ENCODE measurements at places on chromosomes 2 and 18.

GRCh38 chr2:142725386-142725785 lies 152.1 kb upstream of the KYNU start:
- no peak for DNase-seq

- no peak for DNase-seq
These were observed 43.1 kb downstream of the CYRIA start for GRCh38 chr2:16622399-16622968.

- DNase-seq, result no peak
These were observed 69.0 kb downstream of the DDX1 start for GRCh38 chr2:15660491-15661294.

GRCh38 chr18:29034113-29034856 lies 857.4 kb upstream of the CDH2 start:
- DNase-seq, result no peak

Measured in activated gamma-delta T cell treated with anti-CD3 and anti-CD28 coated beads, Interleukin-2, amount 50 U/mL, for 16 hours (primary cell).